ENCODE measurements at places on chromosomes 2 and 18. TPM values are rescaled to one million over a fixed set of nuclear protein-coding genes. Genes with fewer than 3 reads are reported as not detected.
A peak's percentile ranks its signal among the peaks of the same experiment; 100 is the strongest.

Gene MDH1B
- 9.2 TPM for total RNA-seq

Gene CNDP1
- not detected for total RNA-seq

Gene RAB31
- 19.6 TPM for total RNA-seq

Gene SLC9A4
- 0.84 TPM for total RNA-seq

Gene LYG2
- not detected for total RNA-seq

Gene MRPL33
- 237 TPM for total RNA-seq

Gene PTH2R
- total RNA-seq: not detected

Gene HOXD9
- total RNA-seq: 3.6 TPM

Gene BOLL
- total RNA-seq: not detected

Gene MYO5B
- 29.5 TPM for total RNA-seq

Gene SFT2D3
- 9.0 TPM for total RNA-seq

Gene SOWAHC
- total RNA-seq: 15.1 TPM

Gene PROKR1
- not detected for total RNA-seq

DNA sequence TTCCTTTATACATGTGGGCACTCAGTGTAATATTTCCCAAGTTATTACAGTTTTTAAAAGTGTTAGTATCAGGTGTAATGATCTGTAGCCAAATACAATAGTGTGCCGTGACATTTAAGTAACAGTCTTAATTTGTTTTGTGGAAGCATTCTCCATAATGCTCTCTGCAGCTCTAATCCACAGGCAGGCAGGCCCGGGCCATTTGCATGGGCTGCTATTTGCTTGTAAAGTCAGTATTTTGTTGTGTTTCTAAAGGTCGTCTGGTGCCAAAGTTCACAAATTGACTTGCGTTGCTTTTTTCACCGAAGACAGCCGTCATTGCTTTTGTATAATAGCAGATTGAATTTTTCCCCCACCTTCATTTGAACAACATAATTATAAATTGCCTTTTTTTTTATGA lies 153.0 kb downstream of the GBX2 start:
- no peak for DNase-seq

- DNase-seq: no peak
These were observed 29.9 kb downstream of the BIRC6 start for GRCh38 chr2:32386739-32387138.

DNA sequence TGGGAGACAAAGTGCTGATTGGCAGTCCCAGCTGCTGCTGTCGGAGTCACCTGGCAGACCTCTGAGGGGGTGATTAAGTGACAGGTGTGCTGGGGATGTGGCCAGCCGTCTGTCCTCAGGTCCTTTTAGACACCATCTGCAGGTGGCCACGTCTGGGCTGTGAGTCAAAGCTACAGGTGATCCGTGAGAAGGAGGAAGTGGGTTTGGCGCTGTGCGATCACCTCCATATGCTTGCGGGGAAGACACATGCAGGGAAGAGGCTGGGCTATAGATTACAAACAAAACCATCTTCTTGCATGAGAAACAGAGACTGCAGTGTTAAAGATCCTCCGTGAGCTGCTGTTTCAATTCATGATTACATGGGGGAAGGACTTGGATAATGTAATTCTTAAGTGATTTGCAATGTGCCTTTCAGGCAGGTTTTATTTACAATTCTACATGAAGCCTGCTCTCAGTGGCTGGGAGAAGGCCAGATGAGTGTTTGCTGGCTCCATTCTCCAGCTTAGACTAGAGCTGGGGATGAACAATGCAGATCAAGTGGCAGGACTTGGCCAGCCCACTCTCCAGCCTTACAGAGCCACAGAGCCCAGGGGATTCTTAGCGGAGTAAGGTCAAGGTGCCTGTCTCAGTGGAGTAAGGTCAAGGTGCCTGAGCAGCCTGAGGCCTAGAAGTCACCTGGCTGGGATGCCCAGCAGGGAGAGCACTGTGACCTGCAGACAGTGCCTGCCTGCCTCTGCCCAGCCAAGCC lies 87.8 kb downstream of the LYPD1 start:
- DNase-seq: peak; percentile 22

GRCh38 chr2:47259829-47260228 lies 104.7 kb upstream of the STPG4 start:
- no peak for DNase-seq

DNA sequence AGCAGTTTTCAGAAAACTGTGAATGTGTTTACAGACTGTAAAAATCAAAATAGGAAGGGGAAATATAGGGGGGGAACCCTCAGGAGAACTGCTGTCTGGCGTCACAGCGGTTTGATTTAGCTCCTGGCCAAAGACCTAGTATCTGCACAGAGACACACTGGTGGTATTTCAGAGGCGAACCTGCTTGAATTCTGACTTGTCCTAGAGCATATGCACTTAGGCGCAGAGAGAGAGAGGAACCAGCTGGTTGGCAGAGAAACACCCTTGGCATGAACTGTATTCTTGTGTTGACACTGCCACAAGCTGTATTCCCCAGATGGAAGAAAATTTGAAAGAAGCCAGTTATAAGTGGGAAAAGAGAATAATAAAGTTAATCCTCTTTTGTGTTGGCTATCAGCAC lies 506.5 kb upstream of the NRP2 start:
- DNase-seq: no peak

GRCh38 chr18:13629841-13630715 lies 96.3 kb downstream of the FAM210A start:
- DNase-seq: peak; percentile 68

- DNase-seq: no peak
These were observed 136.8 kb downstream of the ALPK2 start for GRCh38 chr18:58491773-58492752.

DNA sequence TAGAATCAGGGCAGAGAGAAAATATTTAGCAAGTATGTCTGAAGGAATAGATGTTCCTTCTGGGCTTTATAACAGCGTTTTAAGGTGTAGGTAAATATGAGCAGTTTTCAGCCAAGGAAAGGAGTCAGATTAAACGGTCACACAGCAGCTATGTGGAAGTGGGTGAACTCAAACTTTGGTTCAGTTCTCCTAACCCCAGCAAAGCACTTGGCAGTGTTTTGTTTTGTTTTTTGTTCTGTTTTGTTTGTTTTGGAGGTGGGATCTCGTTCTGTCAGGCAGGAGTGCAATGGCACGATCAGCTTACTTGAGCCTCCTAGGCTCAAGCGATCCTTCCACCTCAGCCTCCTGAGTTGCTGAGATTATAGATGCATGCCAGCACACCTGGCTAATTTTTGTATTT lies 24.6 kb downstream of the TANC1 start:
- no peak for DNase-seq

GRCh38 chr2:46122318-46122976 lies 174.8 kb upstream of the EPAS1 start:
- DNase-seq: peak; percentile 60

GRCh38 chr2:71008342-71008741 lies 13.7 kb upstream of the TEX261 start:
- no peak for DNase-seq

- peak; percentile 15 for DNase-seq
These were observed 109.2 kb upstream of the MAP2 start for GRCh38 chr2:209314653-209315052.

GRCh38 chr18:46693996-46694395 lies 37.0 kb upstream of the LOXHD1 start:
- no peak for DNase-seq

GRCh38 chr2:20106746-20107145 lies 55.3 kb upstream of the LAPTM4A start:
- DNase-seq: no peak

GRCh38 chr2:240514631-240515030 lies 43.2 kb downstream of the ANKMY1 start:
- no peak for DNase-seq

- DNase-seq: peak; percentile 55
These were observed 25.7 kb downstream of the NPPC start for GRCh38 chr2:231900486-231900942.

DNA sequence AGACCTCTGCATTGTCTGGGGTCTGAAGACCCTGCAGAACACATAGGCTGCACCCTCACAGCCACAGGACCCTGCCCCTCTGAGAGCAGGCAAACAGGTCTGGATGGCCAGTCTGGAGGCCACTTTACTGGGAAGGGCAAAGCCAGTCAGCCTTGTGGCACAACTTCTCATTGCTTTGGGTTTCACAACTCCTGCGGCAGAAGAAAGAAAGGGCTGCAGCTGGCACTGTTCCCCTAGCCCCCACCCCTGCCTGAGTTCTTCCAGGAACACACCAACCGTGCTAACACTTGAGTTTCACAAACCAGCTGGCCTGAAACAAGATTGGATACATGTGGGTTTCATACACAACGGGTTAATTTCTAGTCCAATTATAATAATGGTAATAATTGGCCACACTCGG lies 276.5 kb upstream of the MGAT5 start:
- no peak for DNase-seq

DNA sequence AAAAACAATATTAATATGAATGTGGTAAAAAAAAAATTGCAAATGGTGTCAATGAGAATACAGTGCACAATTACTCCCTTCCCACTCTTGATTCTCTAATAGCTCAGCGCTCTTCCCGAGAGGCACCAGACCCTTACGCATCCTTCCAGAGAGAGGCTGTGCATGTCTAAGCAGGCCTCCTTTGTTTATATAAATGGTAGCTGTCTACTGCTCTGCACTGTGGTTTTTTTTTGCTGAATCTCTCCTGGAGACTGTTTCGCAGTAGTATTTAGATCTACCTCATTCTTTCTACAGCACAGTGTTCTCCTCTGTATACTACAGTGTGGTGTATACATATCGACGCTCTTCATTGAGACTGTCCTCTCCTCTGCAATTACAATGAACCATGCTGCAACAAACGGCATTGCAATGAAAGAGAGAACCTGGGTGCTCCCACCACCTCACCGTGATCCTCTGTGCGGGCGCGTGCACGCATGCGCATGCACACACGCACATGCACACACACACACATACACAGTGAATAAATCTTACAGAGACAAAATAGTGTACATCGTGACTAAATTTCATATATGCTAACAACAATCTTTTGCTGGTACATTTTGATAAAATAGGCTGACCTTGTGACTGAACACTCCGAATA lies 19.4 kb downstream of the SEPTIN10 start:
- no peak for DNase-seq

- DNase-seq: no peak
These were observed 87.0 kb upstream of the CXCR4 start for GRCh38 chr2:136204971-136205370.

DNA sequence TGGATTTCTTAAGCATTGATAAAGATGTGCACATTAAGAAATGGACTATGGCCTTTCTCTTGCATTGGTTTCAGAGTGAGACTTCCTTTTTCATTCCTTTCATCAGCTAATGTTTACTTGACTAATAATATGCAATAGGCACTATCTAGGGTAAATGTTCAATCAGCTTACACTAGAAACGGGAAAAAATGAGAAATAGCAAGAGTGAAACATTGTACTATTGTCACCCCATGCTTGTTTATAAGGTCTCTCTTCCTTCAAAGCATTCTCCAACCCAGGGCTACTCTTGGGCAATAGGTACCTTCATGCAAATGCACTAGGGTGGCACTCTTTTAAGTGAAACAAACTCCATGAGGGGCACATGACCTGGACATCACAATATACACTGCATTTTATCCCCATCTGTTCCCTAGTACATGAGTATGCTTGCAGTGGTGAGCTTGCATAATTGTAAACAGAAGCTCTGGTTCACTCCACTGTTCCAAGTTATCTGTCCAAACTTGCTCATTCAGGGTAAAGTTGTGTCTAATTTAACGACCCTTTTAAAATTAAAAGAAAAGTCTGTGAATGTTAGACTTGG lies 402.3 kb downstream of the ERBB4 start:
- no peak for DNase-seq

DNA sequence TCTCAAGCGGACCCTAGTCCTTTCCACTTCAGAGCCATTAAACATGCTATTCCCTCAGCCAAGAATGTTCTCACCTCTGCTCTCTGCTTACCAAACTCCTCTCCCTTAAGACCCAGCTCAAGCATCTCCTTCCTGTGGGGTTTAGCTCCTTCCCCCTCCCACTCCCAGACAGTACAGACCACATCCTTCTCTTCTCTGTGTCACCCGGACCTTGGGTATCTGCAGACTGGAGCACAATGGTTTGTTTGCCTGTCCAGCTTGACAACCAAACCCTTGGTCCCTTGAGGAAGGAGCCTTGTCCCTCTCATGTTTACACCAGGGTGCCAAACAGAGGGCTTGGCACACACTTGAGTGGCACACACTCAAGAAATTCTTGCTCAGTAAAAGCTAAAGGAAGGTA lies 4.1 kb upstream of the CD8A start:
- DNase-seq: no peak

- no peak for DNase-seq
These were observed 1.9 kb downstream of the SEMA4C start for GRCh38 chr2:96867756-96868554.

DNA sequence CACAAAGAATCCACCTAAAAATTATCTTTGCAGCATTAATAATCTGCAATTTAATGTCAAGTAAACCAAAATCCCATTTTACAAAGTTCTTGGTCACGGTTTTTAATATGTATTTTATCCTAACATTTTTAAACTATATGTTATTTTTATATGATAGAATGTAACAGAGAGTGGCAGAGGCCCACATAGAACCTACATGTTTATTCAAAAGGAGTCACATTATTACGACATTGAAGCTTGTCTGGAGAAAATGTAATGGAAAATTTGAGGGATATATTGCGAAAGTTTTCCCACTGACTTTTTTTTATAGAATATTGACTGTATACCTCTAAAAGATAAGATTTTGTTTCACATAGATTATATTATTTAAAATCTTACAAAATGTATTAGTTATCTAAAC lies 89.7 kb upstream of the COL3A1 start:
- DNase-seq: no peak

GRCh38 chr18:48840491-48840877 lies 110.3 kb downstream of the SMAD7 start:
- no peak for DNase-seq

DNA sequence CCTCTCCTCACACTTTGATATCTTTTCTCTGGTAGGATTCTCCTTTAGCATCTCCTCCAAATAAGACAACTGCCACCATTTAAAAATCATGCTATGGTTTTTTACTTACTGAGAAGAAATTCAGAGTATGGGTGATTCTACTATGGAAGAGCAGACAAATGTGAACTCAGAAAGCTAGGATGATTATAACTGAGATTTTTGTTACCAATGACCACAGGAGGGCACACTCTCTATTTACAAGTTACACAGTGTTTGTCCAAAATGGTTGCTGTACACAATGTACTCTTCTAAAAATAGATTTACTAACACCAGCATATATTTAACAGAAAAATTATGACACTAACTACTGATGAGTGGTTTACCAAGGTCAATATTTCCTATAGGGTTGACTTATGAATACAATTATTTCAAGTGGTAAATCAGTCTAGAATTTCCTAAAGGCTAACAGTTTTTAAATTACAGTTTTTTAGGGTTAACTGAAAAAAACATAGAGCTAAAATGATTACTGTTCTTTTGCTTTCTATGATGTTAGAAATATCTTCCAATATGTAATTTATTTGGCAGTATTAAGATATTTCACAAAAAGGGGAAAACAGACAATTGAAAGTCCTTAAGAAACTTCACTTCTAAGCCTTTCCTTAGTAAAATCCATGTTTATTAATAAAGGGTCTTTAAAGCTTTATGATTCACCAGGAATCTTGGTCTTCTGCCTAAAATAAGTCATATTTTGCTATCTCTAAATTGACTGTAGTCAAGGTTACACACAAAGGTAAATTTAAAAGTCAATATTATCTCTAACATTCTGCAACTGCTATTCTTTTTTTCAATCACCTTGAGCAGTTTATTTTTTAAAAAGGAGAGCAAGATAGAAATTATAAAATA lies 57.2 kb downstream of the MAP4K3 start:
- DNase-seq: peak; percentile 63

- DNase-seq: no peak
These were observed 405.8 kb upstream of the CDH2 start for GRCh38 chr18:28582724-28583123.

Data from A172 (cell line).